NCI-H1092 (cell line): ENCODE measurements at places on chromosomes 1 and 21.

DNA sequence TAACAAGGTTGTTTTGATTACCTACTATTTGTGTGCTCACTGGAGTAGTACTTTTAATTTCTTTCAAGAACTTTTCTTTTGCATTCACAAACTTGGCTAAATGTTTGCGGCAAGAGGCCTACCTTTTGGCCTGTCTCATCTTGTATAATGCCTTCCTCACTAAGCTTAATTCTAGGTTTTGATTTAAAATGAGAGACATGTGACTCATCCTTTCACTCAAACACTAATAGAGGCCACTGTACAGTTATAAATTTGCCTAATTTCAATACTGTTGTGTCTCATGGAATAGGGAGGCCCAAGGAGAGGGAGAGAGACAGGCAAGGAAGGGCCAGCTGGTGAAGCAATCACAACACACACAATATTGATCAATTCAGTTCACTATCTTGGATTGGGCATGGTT, 66.1 kb downstream of the ZNF644 start:
- DNase-seq: no peak

DNA sequence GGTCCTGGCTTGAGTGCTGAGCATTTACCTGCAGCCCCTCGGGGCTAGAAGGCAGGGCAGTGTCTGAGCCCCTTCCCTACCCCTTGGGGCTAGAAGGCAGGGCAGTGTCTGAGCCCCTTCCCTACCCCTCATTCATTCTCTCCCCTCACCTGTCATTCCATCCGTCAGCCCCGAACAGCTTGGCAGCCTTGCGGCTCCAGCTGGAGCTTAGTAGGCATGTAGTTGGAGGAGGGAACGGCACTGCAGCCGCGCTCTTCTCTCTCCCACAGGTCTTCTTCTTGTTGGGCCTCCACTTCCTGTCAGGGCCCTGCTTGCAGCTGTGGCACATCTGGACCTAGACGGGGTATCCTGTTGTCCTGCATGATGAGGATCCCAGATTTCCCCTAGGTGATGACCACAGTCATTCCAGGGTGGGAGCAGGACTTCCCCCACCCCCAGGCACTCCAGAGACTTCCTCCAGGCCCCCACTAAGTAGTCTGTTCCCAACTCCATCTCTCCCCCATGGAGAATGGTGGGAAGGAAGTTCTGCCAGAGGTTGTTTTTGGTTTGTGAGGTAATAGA, 22.2 kb downstream of the MAPKAPK2 start:
- DNase-seq: no peak

DNA sequence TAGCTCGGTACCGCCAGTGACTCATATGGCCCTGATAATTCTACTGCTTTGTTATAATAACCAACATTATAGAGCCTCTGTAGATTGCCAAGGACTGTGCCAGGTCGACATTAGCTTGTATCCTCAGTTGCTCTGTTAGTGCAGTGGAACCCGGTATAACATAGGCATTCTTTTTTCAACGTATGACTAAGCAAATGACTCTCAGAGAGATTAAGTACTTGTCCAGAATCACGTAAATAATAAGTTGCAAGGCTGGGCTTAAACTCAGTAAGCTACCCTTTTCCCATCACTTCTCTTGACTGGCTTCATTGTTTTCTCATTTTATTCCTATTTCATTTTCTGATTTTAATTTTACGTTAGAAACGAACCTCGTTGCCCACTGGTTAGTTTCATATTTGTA, 85.1 kb downstream of the UBE4B start:
- DNase-seq: no peak

GRCh38 chr1:228497817-228498216, 10.6 kb downstream of the RNF187 start:
- DNase-seq: no peak

DNA sequence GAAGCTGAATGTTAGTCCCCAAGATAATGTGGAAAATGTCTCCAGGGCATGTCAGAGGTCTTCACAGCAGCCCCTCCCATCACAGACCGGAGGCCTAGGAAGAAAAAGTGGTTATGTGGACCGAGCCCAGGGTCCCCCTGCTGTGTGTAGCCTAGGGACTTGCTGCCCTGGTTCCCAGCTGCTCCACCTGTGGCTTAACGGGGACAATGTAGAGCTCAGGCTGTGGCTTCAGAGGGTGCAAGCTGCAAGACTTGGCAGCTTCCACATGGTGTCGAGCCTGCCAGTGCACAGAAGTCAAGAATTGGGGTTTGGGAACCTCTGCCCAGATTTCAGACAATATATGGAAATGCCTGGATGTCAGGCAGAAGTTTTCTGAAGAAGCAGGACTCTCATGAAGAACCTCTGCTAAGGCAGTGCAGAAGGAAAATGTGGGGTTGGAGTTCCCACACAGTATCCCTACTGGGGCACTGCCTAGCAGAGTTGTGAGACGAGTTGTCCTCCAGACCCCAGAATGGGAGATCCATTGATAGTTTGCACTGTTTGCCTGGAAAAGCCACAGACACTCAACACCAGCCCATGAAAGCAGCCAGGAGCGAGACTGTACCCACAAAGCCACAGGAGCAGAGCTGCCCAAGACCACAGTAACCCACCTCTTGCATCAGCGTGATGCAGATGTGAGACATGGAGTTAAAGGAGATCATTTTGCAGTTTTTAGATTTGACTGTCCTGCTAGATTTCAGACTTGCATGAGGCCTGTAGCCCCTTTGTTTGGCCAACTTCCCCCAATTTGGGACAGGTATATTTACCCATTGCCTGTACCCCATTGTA, 204.9 kb downstream of the MRPL39 start:
- DNase-seq: no peak

DNA sequence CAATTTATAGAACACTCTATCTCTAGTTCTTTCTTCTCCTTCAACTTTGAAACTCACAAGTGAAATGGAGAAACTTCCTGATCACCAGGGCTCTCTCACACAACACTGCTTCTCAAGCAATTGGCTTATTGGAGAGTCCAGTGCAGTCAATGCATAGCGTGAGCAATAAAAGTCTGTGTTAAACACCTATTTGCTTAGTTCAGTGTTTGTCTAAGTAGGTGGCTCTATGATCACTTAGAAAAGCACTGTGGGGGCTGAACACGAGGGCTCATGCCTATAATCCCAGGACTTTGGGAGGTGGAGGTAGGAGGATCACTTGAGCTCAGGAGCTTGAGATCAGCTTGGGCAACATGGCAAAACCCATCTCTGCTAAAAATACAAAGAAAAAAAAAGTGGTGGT, 12.2 kb downstream of the CTSS start:
- DNase-seq: no peak

GRCh38 chr1:210369425-210369824, 40.7 kb downstream of the HHAT start:
- DNase-seq: no peak

GRCh38 chr1:50111503-50111902, 2.8 kb downstream of the ELAVL4 start:
- DNase-seq: no peak

- no peak for DNase-seq
These were observed 21.1 kb downstream of the ATP8B2 start for GRCh38 chr1:154346276-154346917.

DNA sequence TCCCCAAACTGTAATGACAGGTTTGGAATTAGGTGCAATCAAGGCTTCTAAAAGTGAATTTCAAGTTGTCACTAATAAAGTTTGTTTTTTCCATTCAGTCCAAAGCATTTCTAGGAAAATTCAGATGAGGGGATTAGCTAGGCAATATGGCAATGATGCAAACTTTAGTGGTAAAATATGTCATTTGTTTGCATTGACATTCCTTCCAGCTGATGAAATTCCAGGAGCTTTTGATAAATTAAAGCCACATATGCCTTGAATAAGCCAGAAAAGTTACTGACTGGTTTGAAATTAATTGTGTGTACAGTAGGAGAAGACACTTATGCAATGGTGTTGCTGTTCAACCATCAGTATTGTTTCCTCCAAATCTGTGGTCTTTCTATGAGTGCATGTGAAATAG, 57.8 kb downstream of the MROH9 start:
- DNase-seq: no peak

GRCh38 chr1:1984560-1985070, 19.0 kb downstream of the CFAP74 start:
- DNase-seq: no peak

GRCh38 chr1:76083189-76083588, 8.6 kb downstream of the ST6GALNAC3 start:
- no peak for DNase-seq

DNA sequence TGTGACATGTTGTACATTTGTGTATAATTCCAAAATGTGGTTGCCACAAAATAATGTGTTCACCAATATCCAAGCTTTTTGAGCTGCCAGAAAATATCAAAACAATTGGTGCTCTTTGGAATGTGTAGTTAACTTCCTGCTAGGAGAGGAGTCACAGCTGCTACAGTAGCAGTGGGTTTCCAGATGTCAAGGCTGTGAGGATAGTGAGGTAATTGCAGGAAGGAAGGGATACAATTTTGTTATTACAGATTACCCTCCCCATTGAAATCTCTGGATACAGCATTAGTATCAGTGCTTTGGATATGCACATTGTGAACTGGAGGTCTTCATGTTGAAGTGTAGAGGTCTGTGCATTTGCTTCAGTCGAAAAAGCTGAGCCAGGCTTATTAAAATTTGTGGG, 253.2 kb downstream of the PTPRC start:
- no peak for DNase-seq

GRCh38 chr1:10726355-10726754, 70.1 kb downstream of the CASZ1 start:
- DNase-seq: peak; percentile 26

GRCh38 chr1:211910913-211911485, 80.4 kb upstream of the LPGAT1 start:
- DNase-seq: no peak

GRCh38 chr1:50106095-50106761, 2.5 kb upstream of the ELAVL4 start:
- DNase-seq: peak; percentile 54

GRCh38 chr1:202615501-202616354, 94.5 kb downstream of the SYT2 start:
- DNase-seq: no peak

GRCh38 chr1:113517983-113518382, 127.7 kb downstream of the MAGI3 start:
- DNase-seq: no peak

GRCh38 chr21:31342348-31342747, 1.7 kb downstream of the TIAM1 start:
- no peak for DNase-seq

DNA sequence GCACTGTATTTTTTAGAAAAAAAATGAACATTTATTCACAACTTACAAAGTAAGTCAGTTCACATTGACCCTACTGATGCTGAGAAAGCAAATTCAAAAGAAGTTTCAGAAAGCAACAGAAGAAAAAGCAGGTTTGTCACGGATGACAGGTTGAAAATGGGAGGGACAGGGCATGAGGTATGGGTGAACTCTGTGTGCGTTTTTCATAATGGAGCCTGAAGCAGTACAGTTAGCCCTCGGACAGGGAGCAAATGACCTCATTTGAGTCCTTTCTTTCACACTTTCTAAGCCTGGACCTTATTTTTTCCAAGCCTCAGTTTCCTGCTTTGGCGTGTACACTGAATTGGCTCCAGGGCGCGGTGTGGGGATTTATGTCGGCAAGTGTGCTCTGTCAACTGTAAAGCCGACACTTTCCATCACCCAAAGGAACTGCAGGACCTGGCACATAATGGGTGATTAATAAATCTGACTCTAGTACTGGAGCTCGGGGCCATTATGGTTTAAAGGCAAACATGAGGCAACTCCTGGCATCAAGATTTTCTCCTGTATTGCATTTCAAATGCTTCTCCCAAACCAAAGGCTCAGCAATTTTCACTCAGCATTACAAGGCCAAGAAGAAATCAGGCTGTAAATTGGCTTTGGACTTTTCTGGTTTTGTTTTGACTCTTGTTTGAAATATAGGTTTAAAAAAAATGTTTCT, 345.5 kb upstream of the DUSP10 start:
- DNase-seq: no peak

DNA sequence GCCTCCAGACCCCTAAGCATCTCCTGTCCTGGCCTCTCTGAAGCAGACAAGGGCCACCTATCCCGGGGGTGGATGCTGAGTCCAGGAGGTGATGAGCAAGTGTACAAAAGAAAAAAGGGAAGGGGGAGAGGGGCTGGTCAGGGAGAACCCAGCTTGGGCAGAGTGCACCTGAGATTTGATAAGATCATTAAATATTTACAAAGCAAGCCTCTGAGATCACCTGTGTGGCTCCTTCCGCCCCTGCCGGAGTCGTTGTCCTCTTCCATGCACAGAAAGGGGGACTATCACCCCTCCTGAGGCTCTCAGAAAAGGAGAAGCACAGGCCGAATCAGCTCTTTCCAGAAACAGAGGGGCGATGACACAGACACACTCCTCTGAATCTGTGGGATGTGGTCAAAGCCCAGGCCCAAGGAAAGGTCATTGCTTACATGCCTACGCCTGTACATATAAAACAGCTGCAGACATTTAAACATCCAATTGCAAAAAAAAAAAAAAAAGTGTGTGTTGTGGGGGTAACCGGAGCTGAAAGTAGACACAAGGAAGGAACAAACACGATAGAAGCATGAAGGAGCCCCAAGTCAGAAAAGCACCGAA, 30.9 kb downstream of the PRSS38 start:
- DNase-seq: no peak

GRCh38 chr1:32769524-32770220, 47.5 kb downstream of the YARS1 start:
- no peak for DNase-seq

- no peak for DNase-seq
These were observed 19.2 kb upstream of the RSPO1 start for GRCh38 chr1:37653906-37654305.

DNA sequence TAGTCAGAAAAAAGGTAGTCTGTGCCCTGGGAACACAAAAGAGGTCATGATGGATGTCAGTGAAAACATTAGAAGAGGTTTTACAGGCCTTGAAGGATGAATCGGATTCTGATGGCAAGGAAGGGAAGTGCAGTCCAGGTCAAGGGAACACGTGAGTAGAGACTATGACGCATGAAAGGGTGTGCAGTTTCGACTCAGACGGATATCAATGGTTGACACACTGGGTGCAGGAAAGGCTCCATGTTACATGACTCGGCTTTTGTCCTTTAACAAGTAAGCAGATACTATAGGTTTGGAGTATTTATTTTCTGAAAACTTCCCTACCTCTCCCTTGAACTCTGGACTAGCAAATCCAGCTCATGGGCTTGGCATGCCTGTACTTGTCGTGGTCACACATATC, 55.3 kb downstream of the SEC16B start:
- no peak for DNase-seq

DNA sequence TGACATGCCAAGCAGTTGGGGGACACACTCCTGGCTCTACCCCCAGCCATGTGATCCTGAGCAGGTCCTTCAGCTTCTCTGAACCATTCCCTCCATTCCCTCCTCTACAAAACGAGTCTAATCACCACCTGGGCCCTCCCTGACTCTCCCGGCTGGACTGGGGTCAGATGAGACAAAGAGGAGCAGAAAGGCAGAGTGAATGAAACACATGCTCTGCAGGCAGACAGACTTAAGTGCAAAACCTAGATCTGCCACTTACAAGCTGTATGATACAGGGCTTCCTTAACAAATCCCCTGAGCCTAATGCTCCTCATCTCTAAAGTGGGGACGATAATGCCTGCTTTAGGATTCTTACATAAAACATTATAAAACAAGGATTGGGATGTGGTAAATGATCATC, 17.3 kb downstream of the RIMS3 start:
- DNase-seq: no peak
